Pericardium fibroblast (primary cell): ENCODE measurements at places on chromosomes 16 and 17. TPM values are rescaled to one million over a fixed set of nuclear protein-coding genes. Genes with fewer than 3 reads are reported as not detected.

The SLX4 gene
- 2.2 and 3.6 TPM in 2 replicates for total RNA-seq

The TP53TG3 gene
- not detected in 2 replicates for total RNA-seq

The TMUB2 gene
- total RNA-seq: 29.1 and 32.2 TPM in 2 replicates

The CDH3 gene
- total RNA-seq: 0.17 and 0.47 TPM in 2 replicates

The ANKRD40CL gene
- not detected in 2 replicates for total RNA-seq

The WSCD1 gene
- total RNA-seq: under 0.01 and 2.8 TPM in 2 replicates

The GDPD1 gene
- 0.12 and 0.34 TPM in 2 replicates for total RNA-seq

The CRYBA1 gene
- not detected in 2 replicates for total RNA-seq

The CCL7 gene
- total RNA-seq: not detected in 2 replicates

The SEPTIN1 gene
- total RNA-seq: 0.51 TPM in 1 of 2 replicates, not detected in the other

The LDAF1 gene
- total RNA-seq: 65.7 and 66.1 TPM in 2 replicates

The EXOC3L1 gene
- total RNA-seq: 0.12 and 1.9 TPM in 2 replicates

The CFAP97D1 gene
- not detected in 2 replicates for total RNA-seq

The TP53TG3C gene
- not detected in 2 replicates for total RNA-seq

The SEBOX gene
- not detected in 2 replicates for total RNA-seq

The ALOX15 gene
- total RNA-seq: 0.51 and 10.5 TPM in 2 replicates

The EMP2 gene
- 14.0 and 27.9 TPM in 2 replicates for total RNA-seq

The PRM1 gene
- not detected in 2 replicates for total RNA-seq

The MRPL58 gene
- 39.0 and 40.1 TPM in 2 replicates for total RNA-seq

The ZNF469 gene
- 8.2 and 11.7 TPM in 2 replicates for total RNA-seq
